ENCODE measurements at places on chromosomes 1 and 21.
A peak's percentile ranks its signal among the peaks of the same experiment; 100 is the strongest.

GRCh38 chr1:226373376-226373775, 34.5 kb downstream of the PARP1 start:
- no peak for DNase-seq

DNA sequence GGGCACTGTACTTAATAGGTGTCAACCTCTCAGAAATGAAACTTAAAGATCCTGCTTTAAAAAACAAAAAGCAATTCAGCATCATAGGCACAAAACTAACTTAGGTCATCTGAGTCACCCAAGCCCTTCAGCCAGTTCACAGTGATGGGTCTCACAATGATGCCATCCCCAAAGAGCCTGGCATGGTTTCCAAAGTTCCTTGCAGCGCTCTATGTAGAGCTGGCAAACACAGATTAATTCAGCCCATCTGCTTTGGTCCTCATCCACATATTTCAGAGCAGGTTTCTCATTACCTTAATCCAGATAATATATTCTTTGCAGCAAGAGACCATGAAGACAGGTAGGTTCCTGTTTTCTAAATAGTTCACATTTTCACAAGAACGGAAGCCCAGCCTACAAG, 14.6 kb upstream of the PLA2G2C start:
- DNase-seq: no peak

GRCh38 chr1:6962996-6963911, 178.0 kb downstream of the CAMTA1 start:
- DNase-seq: peak; percentile 40

GRCh38 chr1:162548170-162548569, 13.4 kb upstream of the UAP1 start:
- no peak for DNase-seq

- DNase-seq: no peak
Observed at GRCh38 chr1:207863893-207864535, 46.9 kb downstream of the CD34 start.

DNA sequence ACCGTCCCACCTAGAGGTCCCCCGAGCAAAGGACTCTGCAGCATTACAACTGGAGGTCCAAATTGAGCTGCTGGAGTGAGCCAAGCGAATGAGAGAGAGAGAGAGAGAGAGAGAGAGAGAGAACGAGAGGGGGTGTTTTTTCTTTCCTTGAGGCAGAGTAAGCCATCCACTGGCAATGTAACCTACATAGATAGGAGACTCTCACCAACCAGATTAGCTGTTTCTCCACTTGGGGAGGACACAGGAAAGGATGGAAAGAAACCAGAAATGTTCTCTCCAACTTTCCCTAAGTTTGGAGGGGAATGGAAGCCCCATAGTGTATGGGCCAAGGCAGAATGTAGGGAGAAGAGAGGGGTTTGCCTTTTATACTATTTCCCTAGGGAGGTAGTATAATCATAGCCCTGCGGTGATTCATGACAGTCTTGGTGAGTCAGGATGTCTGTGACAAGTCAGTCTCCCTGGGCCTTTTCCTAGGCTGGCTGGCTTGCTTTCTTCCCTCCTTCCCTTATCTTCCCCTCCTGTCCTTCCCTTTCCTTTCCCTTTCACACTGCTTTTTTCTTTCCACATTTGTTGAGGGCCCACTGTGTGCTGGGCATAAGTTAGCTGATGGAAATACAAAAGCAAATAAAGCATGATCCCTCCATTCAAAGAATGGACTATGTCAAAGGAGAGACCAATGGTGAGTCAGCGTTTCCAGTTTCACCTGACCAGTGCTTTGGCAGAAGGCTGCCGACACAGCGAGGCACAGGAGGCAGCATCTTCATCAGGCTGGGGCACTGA, 7.1 kb downstream of the FNDC7 start:
- no peak for DNase-seq

DNA sequence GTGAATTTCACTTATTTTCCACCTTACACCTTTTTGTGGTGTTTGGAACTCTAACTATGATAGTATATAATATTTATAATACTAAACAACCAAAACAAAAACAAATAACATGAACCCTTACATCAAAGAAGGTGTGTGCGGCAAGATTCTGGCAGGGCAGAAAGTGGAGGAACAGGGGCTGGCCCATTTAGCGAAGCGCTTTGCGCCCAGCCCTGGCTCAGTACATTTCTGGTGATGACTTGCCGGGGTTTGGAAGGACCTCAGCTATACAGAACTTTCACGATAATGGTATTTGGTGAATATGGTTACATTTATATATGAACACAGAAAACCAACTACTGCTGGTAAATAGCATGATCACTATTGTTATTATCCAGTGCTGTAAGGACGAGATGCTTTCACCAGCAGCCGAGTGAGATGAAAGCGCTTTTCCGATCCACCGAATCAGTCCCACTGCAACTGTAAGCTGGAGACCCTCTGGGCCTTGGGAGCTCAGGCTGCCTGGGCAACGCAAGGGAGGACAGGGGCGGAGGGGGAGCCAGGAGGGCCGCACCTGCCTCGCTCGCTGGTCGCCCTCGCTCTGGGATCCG, 63.9 kb downstream of the CD247 start:
- DNase-seq: no peak

- no peak for DNase-seq
Observed at GRCh38 chr1:164895026-164895912, 336.3 kb downstream of the PBX1 start.

DNA sequence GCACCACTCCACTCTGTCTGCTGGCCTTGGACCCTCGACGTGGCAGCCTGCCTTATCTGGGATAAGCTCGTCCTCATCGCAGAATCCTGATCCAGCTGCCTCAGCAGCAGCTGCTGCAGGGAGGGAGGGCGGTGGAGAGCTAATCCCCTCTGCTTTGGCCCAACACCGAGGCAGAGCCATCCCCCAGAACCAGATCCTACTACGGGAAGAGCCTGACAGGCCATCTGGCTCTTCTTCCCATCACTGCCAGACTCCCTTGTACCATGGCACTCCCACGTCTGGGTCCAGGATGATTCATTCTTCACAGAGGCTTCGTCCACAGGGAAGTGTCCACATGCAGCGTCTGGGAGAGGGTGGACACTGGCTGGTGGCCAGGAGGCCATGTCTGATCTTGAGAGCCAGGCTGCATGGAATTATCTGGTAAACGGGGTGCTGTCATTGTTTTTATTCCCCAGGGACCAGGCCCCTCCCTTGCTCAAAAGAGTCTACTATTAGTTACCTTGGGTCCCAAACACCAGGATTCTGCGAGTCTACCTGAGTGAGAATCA, 14.6 kb upstream of the PKP1 start:
- DNase-seq: no peak

DNA sequence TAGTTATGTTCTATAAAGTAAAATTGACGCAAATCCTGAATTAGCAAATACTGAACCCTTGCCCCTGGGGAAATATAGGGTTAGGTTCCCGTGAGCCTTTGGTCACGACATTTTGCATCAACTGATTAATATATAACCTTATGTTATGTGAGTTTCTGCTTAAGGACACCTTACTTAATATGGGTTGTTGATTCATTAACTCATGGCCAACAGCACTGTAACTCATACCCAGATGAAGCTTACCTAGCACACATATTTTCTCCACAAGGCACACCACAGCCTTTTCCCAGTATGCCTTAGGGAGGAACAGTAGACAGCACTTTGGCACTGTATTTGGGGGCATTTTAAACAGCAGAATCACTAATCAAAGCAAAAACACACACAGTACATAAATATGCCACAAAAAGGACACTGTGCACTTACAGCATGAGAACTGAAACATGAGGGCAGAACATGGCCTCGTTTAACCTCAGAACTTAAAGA, 15.1 kb downstream of the INAVA start:
- no peak for DNase-seq

DNA sequence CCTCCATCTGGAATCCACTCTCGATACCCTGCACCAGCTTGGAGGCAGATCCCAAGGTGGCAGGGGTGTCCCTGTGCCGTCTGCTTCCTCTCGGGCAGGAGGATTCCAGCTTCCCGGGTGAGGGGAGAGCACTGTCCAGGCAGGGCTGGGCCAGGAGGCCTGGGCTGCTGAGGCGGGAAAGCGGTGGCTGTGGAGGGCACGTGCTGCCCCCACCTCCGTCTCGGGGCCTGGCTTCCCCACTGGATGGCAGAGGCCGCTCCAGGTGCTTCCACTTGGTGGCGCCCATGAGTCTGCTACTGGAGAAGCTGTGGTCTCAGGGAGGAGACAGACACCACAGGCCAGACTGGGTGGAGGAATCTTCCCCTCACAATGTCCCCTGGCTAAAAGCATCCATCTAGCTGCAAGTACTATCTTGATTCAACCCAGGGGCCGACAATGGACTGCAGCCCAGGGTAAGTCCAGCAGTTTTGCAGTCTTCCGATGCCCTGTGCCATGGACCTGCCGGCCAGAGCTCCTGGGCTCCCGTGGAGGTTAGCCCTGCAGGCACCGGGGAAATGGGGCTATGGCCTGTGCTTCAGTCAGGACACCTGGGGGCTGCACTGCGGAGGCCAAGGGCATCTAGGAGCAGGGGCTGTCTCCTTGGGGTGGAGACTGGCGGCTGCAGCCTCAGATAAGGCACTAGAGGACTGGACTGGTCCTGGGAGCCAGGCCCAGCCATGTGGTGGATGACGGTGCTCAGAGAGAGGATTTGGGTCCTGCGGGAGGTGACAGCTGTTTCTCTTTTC, 41.3 kb upstream of the EIF4G3 start:
- no peak for DNase-seq

GRCh38 chr1:45914836-45915235, 111.4 kb downstream of the MAST2 start:
- no peak for DNase-seq

GRCh38 chr1:172447641-172448040, 3.8 kb upstream of the PIGC start:
- no peak for DNase-seq

DNA sequence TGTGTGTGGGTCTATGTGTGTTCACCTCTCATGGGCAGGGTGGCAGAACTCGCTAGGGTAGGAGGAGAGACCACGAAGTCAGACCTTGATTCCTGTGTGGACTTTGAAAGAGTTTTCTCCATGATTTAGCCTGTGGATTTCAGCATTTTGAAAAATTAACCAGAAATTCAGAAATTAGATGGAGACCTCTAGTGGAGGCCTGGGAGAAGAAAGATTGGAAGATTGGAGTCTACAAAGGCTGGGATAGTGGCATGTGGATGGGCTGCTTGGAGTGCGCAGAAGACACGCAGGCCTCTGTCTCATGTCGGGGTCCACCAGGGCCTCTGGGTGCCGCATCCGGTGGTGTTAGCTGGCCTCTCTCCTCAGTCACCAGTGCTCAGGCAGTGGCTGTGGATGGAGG, 18.9 kb upstream of the IGSF5 start:
- DNase-seq: no peak

GRCh38 chr1:183635606-183636333, at the start of gene ARPC5:
Gene ARPC5 (minus strand): TSS chr1:183635783. CDS start chr1:183635659, 124 bp downstream.
- DNase-seq: peak; percentile 94

DNA sequence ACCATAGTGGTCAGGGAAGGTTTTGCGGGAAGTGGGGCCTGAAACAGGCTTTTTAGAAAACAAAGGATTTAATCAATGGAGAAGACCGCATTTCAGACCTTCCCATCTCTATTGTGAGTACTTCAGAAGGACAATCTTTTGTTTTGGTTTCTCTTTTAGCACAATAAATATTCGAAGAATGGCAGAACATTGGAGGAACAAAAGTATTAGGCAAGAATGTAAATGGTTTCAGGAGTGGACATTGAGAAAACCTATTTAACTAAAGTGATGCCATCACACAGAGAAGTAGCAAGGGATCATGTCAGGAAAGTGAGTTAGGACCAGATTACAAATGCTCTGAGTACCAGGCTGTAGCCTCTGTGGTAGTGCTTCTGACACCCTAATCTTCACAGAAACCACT, 26.8 kb upstream of the UBE2U start:
- DNase-seq: no peak

GRCh38 chr1:45722809-45723208, 27.6 kb downstream of the IPP start:
- DNase-seq: no peak

DNA sequence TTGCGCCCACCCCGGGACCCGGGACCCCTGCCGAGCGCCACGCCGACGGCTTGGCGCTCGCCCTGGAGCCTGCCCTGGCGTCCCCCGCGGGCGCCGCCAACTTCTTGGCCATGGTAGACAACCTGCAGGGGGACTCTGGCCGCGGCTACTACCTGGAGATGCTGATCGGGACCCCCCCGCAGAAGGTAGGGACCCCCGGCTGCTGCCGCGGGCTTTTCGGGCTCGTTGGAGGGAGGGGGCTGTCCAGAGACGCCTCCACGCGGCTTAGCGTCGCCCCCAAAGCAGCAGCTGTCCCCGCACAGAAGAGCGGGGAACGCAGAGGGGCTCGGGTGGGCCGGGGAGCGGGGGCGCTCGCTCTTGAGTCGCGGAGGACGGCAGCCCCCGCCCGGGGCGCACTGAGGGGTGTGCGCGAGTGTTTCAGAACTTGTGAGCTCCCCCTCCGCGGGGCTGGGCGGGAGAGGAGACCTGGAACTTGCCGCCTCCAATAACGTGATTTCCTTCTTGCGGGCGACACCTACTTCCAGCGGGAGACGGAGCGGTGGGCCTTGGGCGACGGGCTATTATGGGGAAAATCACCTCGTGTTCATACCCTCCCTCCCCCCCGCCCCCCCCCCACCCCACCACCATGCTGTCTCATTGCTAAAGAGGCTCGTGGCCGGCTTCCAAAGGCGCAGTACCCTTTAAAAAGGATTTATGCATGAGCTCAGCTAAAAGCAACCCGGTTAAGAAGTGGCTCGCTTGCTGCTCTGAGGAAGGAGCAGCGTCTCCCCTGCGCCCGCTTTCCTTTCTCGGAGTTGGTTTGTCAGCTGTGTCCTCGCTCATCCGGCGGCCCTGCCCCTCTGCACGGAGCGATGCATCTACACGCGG, 664 bp downstream of the BACE2 start:
- no peak for DNase-seq

- DNase-seq: no peak
Observed at GRCh38 chr1:185914089-185914488, 179.9 kb downstream of the HMCN1 start.

GRCh38 chr21:22965455-22966135, 1967.4 kb downstream of the NCAM2 start:
- DNase-seq: no peak

- DNase-seq: no peak
Observed at GRCh38 chr1:17998889-17999288, 108.7 kb upstream of the IGSF21 start.

GRCh38 chr21:35325953-35326352, 276.9 kb upstream of the RUNX1 start:
- DNase-seq: no peak

- no peak for DNase-seq
Observed at GRCh38 chr1:201665036-201665435, 126.1 kb downstream of the NAV1 start.

Data from stimulated activated CD4-positive, alpha-beta T cell treated with anti-CD3 and anti-CD28 coated beads, Interleukin-2, amount 100 ng/mL, for 4 hours (primary cell).